Activated naive CD4-positive, alpha-beta T cell treated with anti-CD3 and anti-CD28 coated beads, Interleukin-2, amount 10 ng/mL, durations not matched to agents 7 days and 5 days (primary cell): ENCODE measurements at places on chromosomes 16 and 17.

GRCh38 chr17:65054602-65055001, 1.9 kb downstream of the GNA13 start:
- DNase-seq, result no peak

DNA sequence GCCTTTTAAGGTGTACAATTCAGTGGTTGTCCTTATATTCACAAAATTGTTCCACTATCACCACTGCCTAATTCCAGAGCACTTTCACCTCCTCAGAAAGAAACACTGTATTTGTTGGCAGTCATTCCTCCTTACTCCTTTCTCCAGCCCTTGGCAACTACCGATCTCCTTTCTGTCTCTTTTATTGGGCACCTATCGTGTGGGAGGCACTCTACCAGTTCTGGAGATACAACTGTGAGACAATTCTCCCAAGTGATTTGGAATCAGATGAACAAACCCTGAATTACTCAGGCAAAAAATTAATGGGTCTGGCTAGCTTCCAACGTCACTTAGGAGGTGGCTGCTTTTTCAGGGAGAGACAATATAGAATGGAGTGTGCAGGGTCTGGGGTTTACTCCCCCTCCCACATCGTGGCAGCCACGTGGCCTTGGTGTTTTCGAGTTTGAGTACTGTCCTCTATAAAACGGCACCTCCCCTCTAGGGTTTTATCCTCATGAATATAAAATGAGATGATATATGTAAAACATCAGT, 63.9 kb downstream of the SHISA9 start:
- DNase-seq, result no peak

GRCh38 chr16:27302126-27302525, 11.6 kb upstream of the IL4R start:
- DNase-seq, result no peak

DNA sequence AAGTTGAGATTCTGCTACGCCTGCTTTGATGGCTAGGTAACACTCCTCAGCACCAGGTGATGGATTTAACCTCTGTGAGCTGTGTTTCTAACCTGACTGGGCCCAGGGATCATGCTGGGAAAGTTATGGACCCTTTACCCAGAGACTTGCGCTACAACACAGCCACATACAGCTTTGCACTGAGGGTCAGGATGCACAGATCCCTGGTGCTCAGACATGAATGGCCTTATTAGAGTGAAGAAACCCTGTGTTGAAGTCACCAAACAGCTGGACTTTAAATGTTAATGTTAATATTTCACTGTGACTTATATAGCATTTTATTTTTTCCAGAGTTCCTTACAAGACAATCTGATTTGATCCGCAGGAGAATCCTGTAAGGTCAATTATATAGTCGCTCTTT, 114.3 kb downstream of the MSI2 start:
- no peak for DNase-seq

DNA sequence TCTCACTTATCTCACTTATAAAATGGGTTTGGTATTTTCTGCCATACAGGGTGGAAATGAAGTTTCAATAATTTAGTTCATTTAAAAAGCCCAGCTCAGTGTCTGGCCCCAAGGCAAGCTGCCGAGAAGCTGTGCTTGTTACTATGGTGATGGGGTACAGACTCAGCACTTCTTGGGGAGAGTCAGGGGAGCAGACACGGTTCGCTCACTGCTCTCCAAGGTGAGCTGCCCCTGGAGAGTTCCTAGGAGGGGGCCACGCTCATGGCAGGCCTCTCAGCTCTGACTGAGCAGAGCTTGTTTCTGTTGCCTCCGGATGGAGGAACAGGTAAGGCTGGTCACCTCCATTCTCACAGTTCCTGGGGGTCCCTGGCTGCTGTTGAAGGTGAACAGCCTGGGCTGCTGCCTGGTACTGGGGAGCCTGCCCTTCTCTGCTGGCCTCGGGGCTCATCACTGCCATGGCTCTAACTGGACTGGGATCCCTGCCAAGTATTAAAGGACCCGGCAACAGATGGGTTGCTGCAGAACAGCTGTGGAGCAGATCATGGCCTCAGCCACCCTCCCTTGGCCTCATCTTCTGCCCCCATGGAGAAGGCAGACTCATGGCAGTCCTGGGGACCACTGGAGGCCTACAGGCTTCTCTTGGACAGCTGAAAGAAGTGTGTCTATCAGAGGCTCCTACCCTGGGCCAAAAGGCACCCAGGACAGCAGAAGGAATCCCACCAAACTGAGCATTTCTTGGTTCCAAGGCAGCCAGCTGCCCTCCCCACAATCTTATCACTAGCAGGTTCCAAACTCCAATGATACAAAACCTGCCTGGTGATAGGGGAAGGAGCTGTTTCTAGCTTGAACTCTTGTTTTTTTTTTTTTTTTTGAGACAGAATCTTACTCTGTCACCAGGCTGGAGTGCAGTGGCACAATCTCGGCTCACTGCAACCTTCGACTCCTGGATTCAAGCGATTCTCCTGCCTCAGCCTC, 25.9 kb upstream of the SPATA32 start:
- DNase-seq, result no peak

DNA sequence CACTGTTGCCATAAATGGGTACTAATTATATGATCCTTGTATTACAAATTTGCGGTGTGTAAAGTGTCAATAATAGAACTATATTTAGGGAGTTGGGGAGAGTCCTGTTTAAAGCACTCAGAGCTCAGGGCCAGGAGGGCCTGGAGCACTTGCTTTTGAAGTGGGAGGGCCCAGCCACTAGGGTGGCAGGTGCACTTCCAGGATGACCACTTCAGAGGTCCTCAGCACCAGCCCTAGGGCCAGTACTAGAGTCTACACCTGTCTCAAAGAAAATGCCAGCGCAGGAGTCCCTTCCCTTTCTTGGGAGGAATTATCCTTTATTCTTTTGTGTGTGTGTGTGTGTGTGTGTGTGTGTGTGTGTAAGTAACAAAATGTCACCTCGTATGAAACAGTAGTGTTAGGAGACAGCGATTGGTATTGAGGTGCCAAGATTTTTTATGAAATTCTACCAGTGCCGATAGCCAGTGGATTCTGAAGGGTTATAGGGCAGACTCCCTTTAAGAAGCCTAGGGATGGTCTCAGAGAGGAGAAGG, 31.9 kb downstream of the MYO18A start:
- no peak for DNase-seq

- DNase-seq, result no peak
These were observed 80.3 kb downstream of the FTO start for GRCh38 chr16:53784291-53784690.

DNA sequence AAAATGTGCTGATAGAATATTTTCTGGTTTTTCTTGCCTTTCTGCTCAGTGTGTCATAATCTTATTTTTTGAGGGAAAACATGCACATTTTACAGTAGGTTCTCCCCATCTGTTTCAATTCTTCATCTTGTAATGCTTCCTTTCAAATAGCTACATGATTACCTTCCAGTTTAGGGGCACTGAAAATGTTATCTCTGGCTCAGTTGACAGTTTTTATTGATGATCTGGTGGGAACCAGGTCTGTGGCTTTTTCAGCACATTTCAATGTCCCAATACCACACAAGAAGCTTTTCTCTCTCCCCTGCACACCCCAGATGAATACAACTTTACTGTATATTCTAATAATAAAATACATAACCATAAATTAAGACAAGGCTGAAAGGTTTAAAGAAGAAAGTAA, 36.5 kb downstream of the FTO start:
- no peak for DNase-seq

DNA sequence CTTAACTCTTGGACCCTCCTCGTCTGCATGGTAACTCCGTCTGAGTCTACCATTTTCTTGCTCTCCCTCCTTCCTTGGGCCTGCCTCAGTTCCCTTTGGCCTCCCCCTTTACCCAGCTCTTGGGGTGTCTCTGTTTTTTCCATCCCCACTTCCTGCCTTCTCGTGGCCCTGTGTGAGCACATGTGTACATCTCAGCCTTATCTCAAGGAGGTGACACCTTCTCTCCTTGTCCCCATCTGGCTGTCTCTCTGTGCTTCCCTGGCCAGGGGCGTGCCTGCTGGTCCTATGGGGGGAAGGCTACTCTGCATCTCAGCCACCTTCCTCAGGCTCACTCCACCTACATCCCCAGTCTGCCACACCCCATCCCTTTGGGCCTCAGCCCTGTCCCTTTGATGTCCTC, 6.6 kb downstream of the CTF1 start:
- peak; percentile 47 for DNase-seq

DNA sequence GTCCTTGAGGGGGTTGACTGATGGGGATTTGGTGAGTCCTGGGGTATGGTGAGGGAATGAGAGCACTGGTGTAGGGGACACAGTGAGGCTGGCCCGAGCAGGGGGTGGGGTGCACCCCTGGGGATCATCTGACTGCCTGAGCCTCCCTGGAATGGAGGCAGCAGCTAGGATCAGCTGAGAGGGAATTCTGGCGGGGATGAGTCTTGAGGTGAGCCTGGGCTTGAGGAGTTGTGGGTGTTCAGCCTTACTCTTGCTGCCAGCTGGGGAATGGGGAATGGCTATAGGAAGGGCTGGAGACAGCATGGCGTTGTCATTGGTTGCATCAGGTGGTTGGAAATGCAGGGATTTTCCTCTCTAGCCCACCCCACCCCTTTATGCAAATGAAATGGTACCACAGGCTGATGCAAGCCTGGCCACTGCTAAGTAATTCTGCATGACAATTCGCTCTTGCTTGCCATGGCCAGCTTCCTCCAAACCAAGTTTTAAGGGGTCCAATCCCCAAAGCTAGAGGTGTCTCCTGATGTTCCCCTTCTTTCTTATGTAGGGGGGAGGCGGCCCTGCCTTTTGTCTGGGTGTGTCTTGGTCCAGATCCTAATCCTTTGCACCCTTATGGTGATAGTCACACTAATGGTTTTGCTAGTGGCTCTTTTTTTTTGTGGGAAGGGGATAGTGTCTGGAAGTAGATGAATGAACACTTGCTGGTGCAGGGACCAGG, 7.5 kb downstream of the NFE2L1 start:
- no peak for DNase-seq

DNA sequence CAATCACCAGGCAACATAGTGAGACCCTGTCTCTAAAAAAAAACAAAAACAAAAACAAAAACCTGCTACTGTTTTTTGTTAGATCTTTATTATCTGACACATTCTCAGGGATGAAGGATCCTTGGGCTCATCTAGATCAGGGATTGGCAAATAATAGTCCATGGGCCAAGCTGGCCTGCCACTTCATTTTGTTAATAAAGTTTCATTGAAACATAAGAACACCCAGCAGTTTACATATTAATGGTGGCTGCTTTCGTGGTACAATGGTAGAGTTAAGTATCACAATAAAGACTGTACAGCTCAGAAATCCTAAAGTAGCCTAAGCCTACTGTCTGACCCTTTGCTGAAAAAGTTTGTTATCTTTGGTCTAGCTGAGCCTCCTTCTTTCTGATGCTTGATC, 32.9 kb upstream of the CLEC18A start:
- DNase-seq, result no peak

GRCh38 chr17:56908001-56908542, 5.8 kb downstream of the TRIM25 start:
- DNase-seq, result peak; percentile 68

DNA sequence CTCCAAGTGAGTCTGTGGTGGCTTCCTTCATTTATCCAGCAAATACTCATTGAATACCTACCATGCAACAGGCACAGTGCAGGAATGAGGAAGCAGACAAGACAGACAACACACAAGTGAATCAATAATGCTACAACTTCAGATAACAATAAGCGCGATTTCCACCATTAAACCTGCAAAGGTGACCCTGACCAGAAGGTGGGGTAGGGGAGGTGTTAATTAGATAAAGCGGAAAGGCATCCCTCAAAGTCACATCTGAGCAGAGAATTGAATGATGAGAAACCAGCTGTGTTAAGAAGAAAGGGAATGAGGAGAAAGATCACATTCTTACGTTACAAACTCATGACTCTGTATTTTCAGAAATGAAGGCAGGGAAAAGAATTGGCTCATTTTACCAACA, 26.3 kb downstream of the ZZEF1 start:
- DNase-seq, result no peak

GRCh38 chr16:30368122-30368791, 2.0 kb downstream of the TBC1D10B start:
- DNase-seq, result no peak

GRCh38 chr17:48542114-48542656, 2.7 kb downstream of the HOXB2 start:
- DNase-seq, result peak; percentile 38

DNA sequence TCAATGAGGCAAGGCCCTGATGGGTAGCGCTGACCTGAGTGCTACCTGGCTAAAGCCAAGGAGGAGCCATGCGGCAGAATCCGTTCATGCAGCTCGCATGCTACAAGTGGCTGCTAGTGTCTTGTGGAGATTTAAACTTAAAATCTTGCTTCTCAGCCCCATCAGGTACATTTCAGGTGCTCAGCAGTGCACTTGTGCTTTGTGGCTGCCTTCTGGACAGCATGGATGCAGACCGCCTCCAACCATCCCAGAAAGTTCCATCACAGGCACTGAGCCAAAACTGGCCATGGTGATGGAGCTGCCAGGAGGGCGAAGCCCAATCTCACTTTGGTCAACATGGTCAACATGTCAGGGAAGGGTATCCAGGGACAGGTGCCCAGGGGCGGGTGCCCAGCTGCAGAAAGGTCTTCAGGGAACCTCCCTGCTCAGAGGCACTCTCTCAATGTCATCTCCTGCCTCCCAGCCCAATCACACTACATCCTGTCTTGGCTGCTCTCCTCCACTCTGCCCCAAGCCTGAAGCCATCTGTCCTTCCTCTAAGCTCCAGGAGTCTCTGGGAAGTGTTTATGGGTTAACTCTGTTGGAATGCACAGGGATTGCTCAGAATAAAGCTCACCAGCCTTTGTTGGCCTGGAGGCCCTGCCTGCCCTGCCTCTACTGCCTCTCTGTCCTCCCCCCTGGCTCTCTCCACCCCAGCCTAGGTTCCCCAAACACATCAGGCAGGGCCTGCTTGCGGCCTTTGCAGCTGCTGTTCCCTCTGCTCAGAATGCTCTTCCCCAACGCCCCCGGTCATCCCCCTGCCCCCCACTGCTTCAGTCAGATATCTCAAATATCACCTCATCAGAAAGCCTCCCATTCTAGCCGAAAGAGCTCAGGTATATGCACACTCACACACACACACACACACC, 18.3 kb upstream of the TNFRSF13B start:
- no peak for DNase-seq

- DNase-seq, result peak; percentile 32
These were observed 60.9 kb downstream of the RPTOR start for GRCh38 chr17:80605326-80606066.

- DNase-seq, result no peak
These were observed 8.7 kb downstream of the TBX21 start for GRCh38 chr17:47741793-47742145.
